Left lung (tissue), 14 donors: ENCODE measurements at places on chromosomes 12 and 14.

- DNase-seq = no peak
Measured at GRCh38 chr12:27467641-27468040, 21.1 kb downstream of the SMCO2 start.

GRCh38 chr14:34018564-34019244 lies 67.8 kb upstream of the EGLN3 start:
- no peak for DNase-seq

- no peak for DNase-seq
Measured at GRCh38 chr12:108307006-108307405, 32.1 kb downstream of the CMKLR1 start.

DNA sequence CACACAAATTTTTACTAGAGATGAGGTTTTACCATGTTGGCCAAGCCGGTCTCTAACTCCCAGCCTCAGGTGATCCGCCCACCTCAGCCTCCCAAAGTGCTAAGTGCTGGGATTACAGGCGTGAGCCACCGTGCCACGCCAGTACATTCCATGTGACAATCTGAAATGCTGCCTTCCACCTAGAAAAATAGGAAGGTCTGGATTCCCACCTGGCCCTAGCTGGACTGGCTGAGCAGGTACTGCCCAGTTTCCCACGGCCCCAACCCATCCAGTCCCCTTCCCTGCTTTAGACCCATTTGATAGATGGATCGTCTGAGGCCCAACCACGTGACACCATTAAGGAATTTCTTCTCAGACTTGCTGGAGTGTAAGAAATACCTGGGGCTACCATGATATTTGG lies 55.4 kb downstream of the KDM2B start:
- no peak for DNase-seq

DNA sequence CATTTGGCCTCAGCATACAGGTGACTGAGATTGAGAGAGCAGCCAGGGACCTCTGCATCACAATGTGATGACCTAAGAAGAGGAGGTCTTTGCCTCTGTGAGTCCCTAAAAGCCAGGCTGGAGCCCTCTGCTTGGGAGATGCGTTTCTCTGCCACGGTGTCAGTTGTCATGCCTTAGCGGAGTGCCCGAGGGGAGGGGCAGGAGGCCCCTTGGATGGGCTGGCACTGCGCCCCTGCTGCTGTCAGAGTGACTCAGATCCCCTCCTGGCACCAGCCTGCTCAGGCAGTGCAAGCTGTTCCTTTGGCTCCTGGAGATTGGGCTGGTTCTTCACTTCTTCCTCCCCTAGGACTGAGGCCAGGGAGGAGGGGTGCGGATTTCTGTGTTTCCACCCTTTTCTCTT lies 64.9 kb upstream of the KCNA5 start:
- DNase-seq = no peak

DNA sequence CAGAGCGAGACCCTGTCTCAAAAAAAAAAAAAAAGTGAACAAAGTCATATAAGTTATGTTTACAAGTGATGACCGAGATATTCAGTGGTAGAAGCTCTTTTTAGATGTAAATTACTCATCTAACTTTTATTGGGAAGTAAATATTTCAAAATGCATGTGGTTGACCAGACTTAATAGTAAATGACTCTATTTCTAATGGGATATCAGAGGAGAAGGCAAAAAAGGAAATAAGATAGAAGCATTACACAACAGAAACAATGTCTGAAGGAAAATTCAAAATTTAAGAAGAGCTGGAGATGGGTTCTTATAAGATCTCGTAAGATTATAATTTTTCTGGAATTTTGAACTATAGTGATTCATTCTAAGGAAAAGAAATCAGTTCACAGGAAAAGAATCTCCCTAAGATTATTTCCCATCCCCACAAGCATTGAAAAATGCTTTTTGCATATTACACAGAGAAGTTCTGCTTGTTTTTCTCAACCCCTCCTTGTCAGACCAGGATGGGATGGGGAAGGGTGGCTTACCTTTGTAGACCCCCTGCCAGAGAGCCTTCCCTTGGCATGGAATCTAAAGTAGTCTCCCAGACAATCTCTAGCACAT lies 63.1 kb upstream of the STK38L start:
- DNase-seq = no peak

- DNase-seq = no peak
Measured at GRCh38 chr14:65101631-65102440, 481 bp downstream of the MAX start.

DNA sequence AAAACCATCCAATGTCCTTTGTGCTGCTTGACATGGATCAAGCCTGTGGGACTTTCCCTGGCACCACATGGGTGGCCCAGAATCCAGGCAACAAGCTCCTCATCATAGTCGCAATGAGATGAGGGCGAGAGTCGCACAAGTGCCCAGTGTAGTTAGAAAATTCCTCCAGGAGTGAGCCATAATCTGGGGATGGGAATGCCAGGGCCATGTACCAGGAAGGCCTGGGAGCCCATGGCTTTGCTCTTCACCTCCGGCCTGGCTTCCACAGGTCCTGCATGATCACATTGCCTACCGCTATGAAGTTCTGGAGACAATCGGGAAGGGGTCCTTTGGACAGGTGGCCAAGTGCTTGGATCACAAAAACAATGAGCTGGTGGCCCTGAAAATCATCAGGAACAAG lies 33.9 kb downstream of the DYRK4 start:
- DNase-seq = no peak

DNA sequence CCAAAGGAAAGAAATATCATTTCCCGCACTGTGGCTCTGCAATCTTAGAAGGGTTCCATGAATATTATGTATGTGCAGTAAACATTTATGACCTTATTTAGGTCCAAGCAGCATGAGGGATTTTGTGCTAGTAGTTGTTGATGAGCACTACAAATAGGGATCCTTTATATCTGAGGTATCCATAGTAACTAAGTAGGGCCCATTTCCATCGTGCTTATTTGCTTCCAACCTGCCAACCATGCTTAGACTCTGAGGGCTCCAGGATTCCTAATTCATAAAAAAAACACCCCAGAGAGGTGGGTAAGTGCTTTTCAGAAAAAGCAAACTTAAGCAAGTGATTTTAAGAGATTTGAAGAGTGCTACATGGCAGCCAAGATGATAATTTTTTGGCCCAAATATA lies 39.7 kb downstream of the HMGA2 start:
- DNase-seq = no peak

DNA sequence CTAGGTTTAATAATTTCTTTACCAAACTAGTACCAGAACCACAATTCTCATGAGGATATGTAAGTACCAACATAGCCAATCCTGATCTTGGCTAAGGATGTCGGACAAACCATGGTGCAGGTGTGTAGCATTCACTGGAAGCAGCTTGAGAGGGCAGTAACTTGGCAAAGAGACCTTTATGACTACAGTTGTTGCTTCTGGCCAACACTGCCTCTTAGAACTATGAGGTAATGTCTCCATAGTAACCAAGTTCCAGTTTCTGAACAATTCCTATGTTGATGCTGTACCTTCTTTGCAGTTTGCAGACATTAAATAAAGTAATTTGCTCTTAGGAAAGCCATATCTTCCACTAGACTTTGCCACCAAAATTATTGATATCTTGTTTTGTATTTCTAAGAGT lies at the start of gene LMNTD1:
LMNTD1 (minus strand) TSS at position 186 of the 400 bp plus-strand sequence. CDS start 324 bp downstream, outside the sequence.
- peak; percentile 33 for DNase-seq

- no peak for DNase-seq
Measured at GRCh38 chr12:121668750-121669520, 519 bp downstream of the MORN3 start.

- no peak for DNase-seq
Measured at GRCh38 chr14:42319996-42320395, 713.3 kb downstream of the LRFN5 start.

DNA sequence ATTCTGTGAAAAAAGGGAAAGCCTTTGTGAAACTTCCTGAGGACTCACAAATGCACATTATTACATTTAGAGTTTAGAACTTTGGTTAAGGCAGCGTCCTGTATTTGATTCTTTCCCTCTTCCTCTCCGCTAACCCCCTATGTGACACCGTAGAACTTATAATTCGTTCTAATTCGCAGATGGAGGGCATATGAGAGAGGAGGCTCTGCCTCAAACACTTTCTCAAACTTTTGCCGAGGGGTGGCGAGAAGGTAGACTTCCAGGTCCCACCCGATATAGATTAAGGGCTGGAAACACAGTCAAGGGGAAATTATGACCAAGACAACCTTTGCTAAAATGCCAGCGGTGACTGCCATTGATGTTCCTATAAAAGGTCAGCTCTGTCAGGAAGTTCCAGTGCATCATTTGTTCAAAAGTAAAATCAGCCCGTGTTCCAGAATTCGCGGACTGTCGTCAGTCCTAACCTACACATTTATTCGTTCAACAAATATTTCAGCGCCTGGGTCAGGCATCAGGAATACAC lies 904 bp upstream of the PAPOLA start:
- no peak for DNase-seq

GRCh38 chr14:63893701-63894458 lies 41.1 kb downstream of the SYNE2 start:
- no peak for DNase-seq

DNA sequence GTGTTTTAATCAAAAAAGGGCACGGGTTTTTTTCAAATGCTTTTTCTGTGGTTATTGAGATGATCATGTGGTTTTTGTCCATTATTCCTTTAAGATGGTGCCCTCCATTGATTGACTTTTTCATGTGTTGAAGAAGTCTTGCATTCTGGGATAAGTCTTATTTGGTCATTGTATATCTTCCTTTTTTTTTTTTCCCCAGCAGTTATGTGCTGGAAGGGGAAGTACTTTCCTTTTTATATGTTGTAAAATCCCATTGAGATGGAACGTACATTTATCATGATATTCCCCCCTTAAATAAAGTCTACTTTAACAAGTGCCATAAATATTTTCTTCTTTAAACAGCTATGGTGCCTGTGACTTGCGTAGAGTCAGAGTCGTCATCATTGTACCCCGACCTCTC lies 24.8 kb upstream of the MUCL1 start:
- no peak for DNase-seq

GRCh38 chr12:105935106-105935505 lies 203.6 kb downstream of the NUAK1 start:
- no peak for DNase-seq

DNA sequence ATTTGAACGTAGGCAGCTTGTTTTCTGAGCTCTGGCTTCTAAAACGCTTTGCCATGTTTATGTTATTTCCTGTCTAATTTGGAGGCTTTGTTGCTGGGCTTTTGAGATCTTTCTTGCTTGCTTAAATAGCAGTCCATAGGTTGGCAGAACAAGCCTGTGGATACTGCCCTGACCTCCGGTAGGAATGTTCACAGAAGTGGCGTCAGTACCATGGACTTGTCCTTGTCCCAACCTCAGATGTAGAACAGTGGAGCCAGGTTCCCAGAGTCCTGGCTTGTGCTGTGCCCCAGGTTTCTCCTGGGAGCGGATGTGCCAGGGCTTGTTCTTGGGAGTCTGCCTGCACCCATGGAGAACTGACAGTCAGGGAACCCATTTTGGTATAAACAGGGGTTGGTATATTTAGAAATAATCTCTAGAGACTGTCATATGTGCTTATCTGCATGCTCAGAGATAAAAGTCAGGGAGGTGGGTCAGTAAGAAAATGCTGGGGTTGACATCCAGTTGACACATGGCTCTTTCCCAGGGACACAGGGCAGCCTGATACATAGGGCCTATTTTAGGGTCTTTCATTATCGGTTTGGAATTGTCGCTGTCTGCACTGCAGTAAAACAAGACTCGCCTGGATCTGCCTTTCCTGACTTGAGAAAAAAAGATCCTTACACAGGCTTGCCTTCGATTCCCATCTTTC lies 22.9 kb downstream of the CACNA1C start:
- DNase-seq = no peak

- DNase-seq = peak; percentile 33
Measured at GRCh38 chr12:7571257-7571656, 67.7 kb upstream of the CD163 start.

DNA sequence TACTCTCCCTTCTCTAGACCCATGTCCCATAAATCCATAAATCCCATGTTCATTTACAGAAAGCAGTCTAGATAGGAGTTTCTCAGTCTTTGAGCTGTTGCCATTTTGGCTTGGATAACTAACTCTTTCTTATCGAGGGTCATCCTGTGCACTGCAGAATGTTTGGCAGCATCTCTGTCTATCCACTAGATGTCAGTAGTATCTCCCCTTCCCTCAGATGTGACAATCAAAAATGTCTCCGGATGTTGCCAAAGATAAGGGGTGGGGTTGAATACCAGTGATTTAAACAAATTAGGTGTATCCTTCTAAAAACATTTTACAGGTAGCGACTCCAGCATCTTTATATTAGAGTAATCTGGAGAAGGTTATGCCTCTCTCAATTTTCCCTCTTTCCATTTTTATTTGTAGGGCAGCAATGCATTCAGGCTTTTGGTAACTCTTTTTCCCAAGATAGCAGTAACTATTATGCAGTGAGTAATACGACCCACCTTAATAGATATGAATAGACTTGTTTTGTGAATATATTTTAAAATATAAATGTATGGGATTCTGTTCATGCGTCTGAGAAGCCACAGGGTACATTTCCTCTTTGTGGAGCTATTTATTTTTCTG lies 100.7 kb downstream of the LRRK2 start:
- DNase-seq = no peak

GRCh38 chr12:125259178-125259867 lies 194.1 kb downstream of the AACS start:
- DNase-seq = no peak

DNA sequence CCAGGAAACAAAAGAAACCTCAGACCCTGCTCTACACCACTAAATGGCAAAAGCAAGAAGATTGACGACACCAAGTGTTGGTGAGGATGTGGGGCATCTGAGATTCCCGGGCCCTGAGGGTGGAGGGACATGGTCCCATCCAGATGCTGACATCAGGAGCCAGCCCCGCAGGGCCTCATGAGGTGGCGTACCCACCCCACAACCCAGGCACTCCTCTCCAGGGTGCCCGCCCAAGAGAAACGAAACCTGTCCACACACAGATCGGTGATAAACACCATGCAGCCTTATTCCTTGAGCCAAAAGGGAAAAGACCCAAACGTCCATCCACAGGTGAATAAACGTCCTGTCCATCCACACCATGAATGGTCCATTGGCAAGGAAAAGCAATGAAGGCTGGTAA lies 54.8 kb upstream of the C14orf180 start:
- no peak for DNase-seq

GRCh38 chr12:91818227-91819131 lies 327.2 kb downstream of the BTG1 start:
- no peak for DNase-seq

DNA sequence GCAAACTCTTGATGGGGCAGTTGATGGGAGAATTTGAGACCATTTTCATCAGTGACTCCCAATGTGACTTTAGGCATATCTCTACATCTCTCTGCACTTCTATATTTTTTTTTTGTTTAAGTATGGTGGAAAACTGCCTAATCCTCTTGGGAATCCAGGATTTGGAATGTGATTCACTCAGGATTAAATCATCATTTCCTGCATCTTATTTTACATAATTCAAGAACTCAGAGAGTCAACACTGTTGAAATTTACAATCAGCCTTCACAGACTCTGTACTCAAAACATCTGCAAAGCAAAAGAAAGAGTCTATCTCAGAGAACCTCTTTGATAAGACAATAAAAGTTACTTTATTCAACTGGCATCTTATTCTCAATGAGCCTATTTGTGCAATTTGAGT lies 260.7 kb upstream of the NOS1 start:
- no peak for DNase-seq

GRCh38 chr12:100675432-100675831 lies 101.9 kb downstream of the GAS2L3 start:
- DNase-seq = peak; percentile 46
